Nucleus accumbens (tissue), 56 donors: ENCODE measurements at places on chromosomes 3 and 15.

DNA sequence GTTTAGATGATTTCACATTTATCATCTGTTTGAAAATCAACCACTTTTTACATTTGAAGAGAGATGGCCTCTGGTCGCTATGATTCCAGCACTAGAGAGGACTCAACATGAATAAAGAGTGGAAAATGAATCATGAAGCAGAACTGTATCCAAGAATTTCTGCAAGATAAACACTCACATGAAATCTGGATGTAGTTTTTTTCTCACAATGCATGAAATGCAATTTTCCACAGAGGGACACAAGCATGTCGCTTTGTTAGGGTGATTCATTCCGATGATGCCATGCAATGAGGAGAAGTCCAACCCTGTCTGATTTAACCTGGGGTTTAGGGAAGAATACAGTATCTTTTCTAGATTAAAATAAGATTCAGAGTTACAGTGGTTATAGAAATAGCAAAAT lies 50.4 kb upstream of the ADCY5 start:
- DNase-seq: no peak

- DNase-seq: no peak
Observed at GRCh38 chr3:89268059-89268458, 160.6 kb downstream of the EPHA3 start.

DNA sequence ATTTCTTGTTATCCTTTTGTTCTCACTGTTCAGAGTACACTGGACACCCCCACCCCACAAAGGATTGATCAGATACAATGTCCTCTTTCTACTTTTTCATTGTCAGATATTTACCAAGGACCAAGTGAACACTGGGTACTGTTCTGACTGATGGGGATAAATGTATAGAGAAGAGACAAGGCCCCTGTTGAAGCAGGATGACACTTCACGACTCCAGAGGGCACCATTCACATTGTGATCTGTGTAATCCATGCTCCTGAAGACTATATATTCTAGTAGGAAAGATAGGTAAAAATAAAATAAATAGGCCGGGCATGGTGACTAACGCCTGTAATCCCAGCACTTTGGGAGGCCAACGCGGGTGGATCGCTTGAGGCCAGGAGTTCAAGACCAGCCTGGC lies 7.2 kb upstream of the CRYGS start:
- DNase-seq: no peak

GRCh38 chr3:114877378-114878113 lies 269.5 kb downstream of the ZBTB20 start:
- no peak for DNase-seq

GRCh38 chr15:82062479-82063454 lies 16.9 kb upstream of the MEX3B start:
- DNase-seq: no peak

- DNase-seq: no peak
Observed at GRCh38 chr3:26535151-26535550, 87.4 kb upstream of the LRRC3B start.

GRCh38 chr3:115217678-115218451 lies 70.8 kb upstream of the ZBTB20 start:
- DNase-seq: no peak

GRCh38 chr15:92821491-92822116 lies 78.5 kb upstream of the CHD2 start:
- peak; percentile 21 for DNase-seq

DNA sequence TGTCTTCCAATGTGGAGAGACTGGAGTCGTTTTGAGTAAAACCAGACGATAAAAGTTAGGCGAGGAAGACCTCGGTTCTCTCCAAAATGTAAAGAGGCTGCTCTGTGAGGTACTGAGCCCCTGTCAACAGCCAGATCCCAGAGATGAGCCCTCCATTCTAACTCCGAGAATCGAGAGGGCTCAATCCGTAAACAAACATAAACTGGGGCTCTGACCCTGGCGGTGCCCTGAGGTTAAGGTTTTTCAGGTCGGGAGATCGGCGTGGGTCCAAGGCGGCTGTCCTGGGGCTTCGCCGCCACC lies 417 bp downstream of the TBCCD1 start:
- no peak for DNase-seq
